ENCODE measurements at places on chromosomes 2 and 18. TPM values are rescaled to one million over a fixed set of nuclear protein-coding genes. Genes with fewer than 3 reads are reported as not detected.

RASGRP3 gene
- total RNA-seq = 36.8 TPM

LYG2 gene
- total RNA-seq = not detected

LONRF2 gene
- 4.3 TPM for total RNA-seq

WDSUB1 gene
- total RNA-seq = 21.1 TPM

KCTD18 gene
- total RNA-seq = 14.4 TPM

ZNF638 gene
- 200 TPM for total RNA-seq

MYO7B gene
- total RNA-seq = 21.7 TPM

ATP8B1 gene
- 29.1 TPM for total RNA-seq

DRC1 gene
- total RNA-seq = 0.76 TPM

CRYGC gene
- not detected for total RNA-seq

CDK15 gene
- total RNA-seq = 1.3 TPM

SMPD4 gene
- 55.2 TPM for total RNA-seq

L3MBTL4 gene
- 10.7 TPM for total RNA-seq

CABYR gene
- total RNA-seq = 5.1 TPM

CCDC121 gene
- 6.2 TPM for total RNA-seq

MYO3B gene
- 13.5 TPM for total RNA-seq

DSC2 gene
- total RNA-seq = 19.8 TPM

SFT2D3 gene
- total RNA-seq = 8.6 TPM

TNS1 gene
- total RNA-seq = 166 TPM

NYAP2 gene
- total RNA-seq = 0.12 TPM

AQP12A gene
- not detected for total RNA-seq

METTL4 gene
- total RNA-seq = 12.0 TPM

CKAP2L gene
- total RNA-seq = 8.2 TPM

MEP1B gene
- not detected for total RNA-seq

HAT1 gene
- total RNA-seq = 36.5 TPM

MDH1B gene
- total RNA-seq = 7.0 TPM

INPP4A gene
- total RNA-seq = 36.2 TPM

MTERF4 gene
- 48.5 TPM for total RNA-seq

AKAIN1 gene
- total RNA-seq = not detected

FBLN7 gene
- total RNA-seq = 12.6 TPM

TMX3 gene
- 39.6 TPM for total RNA-seq

SMYD5 gene
- 20.7 TPM for total RNA-seq

C2orf81 gene
- 3.7 TPM for total RNA-seq

PAIP2B gene
- total RNA-seq = 15.8 TPM

ASXL3 gene
- total RNA-seq = 13.4 TPM

SFTPB gene
- 1.7 TPM for total RNA-seq
